ENCODE measurements at places on chromosomes 3 and 15. TPM values are rescaled to one million over a fixed set of nuclear protein-coding genes. Genes with fewer than 3 reads are reported as not detected.
A peak's percentile ranks its signal among the peaks of the same experiment; 100 is the strongest.

CHRNA7 gene
- total RNA-seq = 2.9 TPM

SAMD7 gene
- not detected for total RNA-seq

POPDC2 gene
- 15.6 TPM for total RNA-seq

FOXL2NB gene
- not detected for total RNA-seq

DNA sequence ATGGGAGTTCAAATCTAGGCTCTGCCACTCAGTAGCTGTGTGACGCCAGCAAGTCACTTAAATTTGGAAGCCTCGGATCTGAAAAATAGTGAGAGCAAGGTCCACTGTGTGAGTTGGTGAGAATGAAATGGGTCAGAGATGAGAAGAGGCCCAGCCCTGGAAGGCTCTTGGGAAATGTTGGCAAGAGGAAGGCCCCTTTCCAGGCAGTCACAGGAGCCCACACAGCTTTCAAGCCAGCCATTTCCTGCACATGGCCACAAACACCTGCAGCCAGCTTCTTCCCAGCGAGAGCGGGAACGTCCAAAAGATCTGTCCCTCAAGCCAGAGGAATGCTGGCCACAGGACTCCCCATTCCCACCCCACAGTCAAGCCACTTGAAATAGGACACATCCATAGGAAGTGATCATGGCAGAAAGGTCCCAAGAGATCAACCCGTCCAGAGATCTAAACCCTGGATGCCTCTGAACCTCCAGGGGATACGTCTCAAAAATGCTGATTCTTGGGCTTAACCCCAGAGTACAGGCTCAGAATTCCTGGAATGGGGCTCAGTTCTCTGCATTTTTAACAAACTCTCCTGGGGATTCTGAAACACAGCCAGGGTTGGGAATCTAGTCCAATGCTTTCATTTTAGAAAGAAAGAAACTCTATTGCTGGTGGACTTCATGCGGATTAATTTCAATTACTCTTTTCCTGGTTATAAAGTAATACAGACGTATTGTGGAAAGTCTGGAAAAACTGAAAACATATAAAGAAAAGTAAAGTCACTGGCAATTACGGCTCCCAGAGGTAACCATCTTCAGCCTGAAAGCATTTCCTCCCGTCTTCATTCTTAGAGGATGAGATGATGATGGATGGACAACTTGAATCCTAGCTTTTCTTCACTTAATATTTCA, 35.9 kb downstream of the NTRK3 start:
- no peaks in the 10 kb centered on the region for H3K27me3 ChIP-seq
- no peak overlapping the region for H3K4me3 ChIP-seq
- no peaks in the 10 kb centered on the region for H3K36me3 ChIP-seq
- no peaks in the 10 kb centered on the region for H3K4me1 ChIP-seq
- no peak for DNase-seq

- H3K27me3 ChIP-seq = no peaks in the 10 kb centered on the region
- peaks cover 5% of the 10 kb centered on the region for H3K36me3 ChIP-seq
- H3K4me3 ChIP-seq = no peak overlapping the region
- DNase-seq = no peak
These were observed 179.4 kb upstream of the CGNL1 start for GRCh38 chr15:57196865-57197264.

- no peaks in the 10 kb centered on the region for H3K4me1 ChIP-seq
- no peak overlapping the region for H3K4me3 ChIP-seq
- peaks cover 6% of the 10 kb centered on the region for H3K27me3 ChIP-seq
- no peak overlapping the region for H3K27ac ChIP-seq
- no peaks in the 10 kb centered on the region for H3K36me3 ChIP-seq
- no peak for DNase-seq
These were observed 65.2 kb upstream of the TRA2B start for GRCh38 chr3:186002884-186003472.

GRCh38 chr3:45606991-45607712, 12.6 kb downstream of the LIMD1 start:
- H3K36me3 ChIP-seq = no peaks in the 10 kb centered on the region
- peak overlapping the region; percentile 65 for H3K27ac ChIP-seq
- no peak overlapping the region for H3K4me3 ChIP-seq
- H3K27me3 ChIP-seq = no peaks in the 10 kb centered on the region
- peaks cover 25% of the 10 kb centered on the region for H3K4me1 ChIP-seq
- no peak for DNase-seq

DNA sequence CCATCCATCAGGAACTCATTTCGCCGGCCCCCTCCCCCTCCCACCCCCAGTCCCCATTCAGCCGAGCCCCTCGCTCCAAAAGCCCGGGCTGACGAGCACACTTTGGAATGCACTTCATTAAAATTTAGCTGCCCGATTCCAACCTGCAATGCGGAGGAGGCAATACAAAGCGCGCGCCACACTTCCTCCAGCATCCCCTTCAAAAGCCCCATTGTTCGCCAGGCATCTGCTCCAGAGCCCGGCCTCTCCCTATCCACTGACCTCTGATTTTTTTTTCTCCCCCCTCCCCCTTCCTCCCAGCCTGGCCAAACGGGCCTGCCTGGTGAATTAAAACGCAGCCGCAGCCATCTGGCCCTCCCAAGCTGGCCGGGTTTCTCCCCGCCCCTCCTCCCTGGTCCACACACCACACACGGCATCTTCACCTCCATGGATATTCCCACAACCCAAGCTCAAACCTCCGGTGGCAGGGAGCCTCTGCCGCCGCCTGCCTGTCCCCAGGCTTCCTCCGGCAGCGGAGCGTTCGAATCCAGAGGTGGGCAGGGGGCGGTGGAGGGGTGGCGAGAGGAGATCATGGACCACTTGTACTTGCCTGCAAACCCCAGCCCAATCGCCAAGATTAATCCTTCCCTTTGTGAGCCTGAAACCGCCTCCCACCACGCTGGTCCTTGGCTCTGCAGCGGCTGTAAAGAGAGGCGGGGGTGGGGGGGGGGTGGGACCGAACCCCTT, 441.3 kb downstream of the MAGI1 start:
- no peak overlapping the region for H3K4me3 ChIP-seq
- H3K36me3 ChIP-seq = no peaks in the 10 kb centered on the region
- peaks cover 12% of the 10 kb centered on the region for H3K4me1 ChIP-seq
- DNase-seq = peak; percentile 12
- H3K27ac ChIP-seq = no peak overlapping the region

DNA sequence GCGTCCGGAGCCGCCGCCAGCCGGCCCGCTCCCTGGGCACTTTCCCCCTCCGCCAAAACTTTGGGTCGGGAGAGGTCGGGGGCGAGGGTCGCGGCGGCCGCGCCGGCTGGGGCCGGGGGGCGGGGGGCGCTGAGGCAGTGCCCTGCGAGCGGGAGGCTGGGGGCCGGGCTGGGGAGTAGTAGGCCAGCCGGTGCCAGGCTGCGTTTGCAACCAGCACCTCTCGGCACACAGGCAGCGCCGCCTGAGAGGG, 452 bp downstream of the BBX start:
- no peak for DNase-seq
- H3K27me3 ChIP-seq = no peaks in the 10 kb centered on the region
- H3K4me1 ChIP-seq = peaks cover 14% of the 10 kb centered on the region
- peak overlapping the region; percentile 69 for H3K4me3 ChIP-seq
- H3K36me3 ChIP-seq = no peaks in the 10 kb centered on the region

- H3K4me3 ChIP-seq = no peak overlapping the region
- no peak for DNase-seq
- no peaks in the 10 kb centered on the region for H3K36me3 ChIP-seq
- H3K27ac ChIP-seq = no peak overlapping the region
- no peaks in the 10 kb centered on the region for H3K4me1 ChIP-seq
- no peaks in the 10 kb centered on the region for H3K27me3 ChIP-seq
These were observed 28.6 kb upstream of the ATP13A5 start for GRCh38 chr3:193407112-193407511.

- no peaks in the 10 kb centered on the region for H3K36me3 ChIP-seq
- no peak overlapping the region for H3K4me3 ChIP-seq
- DNase-seq = peak; percentile 40
- peaks cover 10% of the 10 kb centered on the region for H3K4me1 ChIP-seq
These were observed 22.2 kb upstream of the EID1 start for GRCh38 chr15:48855501-48856440.

Data from transverse colon (tissue), 4 donors.